ENCODE measurements at places on chromosomes 2 and 18.
A peak's percentile ranks its signal among the peaks of the same experiment; 100 is the strongest.

- DNase-seq: no peak
These were observed 100.1 kb upstream of the ARHGAP15 start for GRCh38 chr2:143029141-143029540.

- DNase-seq: no peak
These were observed 3.2 kb downstream of the NOTO start for GRCh38 chr2:73205611-73206010.

- no peak for DNase-seq
These were observed 48.8 kb downstream of the TCF7L1 start for GRCh38 chr2:85181844-85182456.

DNA sequence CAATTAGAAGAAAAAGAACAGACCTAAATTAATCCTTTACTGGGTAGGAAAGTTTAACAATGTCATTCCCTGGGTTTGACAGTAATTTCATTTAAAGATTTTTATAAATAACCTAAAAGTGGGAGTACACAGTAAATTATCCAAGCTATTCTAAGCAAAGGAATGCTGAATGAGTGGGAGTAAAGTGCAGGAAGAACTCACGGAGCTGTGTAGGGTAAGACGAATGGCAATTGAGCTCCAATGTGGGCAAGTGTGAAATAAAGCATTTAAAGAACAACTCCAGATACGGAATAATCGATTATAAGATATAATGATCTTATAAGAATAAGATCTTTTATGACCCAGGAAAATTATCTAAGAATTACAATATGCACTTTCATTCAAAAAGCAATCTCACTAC lies 93.2 kb downstream of the LRRTM4 start:
- DNase-seq: no peak

DNA sequence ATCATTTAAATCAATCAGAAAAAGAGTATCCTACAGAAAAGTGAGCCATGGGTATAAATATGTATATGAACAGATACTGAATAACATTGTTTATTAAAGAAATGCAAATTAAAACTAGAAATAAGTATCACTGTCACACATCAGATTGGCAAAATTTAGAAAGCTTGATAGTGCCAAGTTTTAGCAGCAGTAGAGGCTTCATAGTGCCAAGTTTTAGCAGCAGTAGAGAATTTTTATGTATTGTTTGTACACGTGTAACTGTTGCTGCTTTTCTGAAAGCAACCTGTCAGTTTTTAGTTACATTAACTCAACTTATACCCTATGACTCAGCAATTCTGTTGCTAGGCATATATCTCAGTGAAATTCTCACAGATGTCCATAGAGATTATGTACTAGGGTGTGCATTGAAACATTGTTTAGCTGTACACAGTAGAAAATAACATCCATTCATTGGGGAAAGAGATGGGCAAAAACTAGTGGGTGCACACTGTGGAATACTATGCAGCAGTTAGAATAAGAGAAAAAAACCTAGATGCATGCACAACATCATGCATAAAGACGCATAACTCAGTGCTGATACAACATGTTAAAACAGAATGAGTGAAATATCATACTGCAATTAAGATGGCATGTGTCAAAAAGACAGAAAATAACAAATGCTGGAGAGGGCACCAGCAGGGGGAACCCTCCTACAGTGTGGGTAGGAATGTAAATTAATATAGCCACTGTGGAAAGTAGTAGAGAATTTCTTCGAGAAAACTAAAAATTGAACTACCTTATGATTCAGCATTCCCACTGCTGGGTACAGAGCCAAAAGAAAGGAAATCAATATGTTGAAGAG lies 294.5 kb upstream of the NT5C1B start:
- no peak for DNase-seq

DNA sequence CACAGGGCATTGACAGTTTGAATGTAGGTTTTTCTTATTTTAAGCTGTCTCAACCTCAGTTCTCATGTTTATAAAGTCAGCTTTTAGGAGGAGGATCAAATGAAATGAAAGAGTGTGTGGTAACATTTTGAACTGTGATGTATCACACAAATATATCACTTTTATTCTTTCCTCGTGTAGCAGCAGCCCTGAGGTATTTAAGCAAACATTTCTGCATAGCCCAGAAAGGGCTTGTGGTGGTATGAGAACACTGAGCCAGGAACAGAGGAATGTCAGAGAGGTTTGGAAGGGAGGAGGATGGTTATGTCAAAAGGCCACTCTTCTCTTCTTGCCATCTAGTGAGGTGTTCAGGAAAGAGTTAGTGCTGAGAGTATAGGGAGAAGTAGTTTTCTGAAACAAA lies 150.2 kb downstream of the PARD3B start:
- no peak for DNase-seq

DNA sequence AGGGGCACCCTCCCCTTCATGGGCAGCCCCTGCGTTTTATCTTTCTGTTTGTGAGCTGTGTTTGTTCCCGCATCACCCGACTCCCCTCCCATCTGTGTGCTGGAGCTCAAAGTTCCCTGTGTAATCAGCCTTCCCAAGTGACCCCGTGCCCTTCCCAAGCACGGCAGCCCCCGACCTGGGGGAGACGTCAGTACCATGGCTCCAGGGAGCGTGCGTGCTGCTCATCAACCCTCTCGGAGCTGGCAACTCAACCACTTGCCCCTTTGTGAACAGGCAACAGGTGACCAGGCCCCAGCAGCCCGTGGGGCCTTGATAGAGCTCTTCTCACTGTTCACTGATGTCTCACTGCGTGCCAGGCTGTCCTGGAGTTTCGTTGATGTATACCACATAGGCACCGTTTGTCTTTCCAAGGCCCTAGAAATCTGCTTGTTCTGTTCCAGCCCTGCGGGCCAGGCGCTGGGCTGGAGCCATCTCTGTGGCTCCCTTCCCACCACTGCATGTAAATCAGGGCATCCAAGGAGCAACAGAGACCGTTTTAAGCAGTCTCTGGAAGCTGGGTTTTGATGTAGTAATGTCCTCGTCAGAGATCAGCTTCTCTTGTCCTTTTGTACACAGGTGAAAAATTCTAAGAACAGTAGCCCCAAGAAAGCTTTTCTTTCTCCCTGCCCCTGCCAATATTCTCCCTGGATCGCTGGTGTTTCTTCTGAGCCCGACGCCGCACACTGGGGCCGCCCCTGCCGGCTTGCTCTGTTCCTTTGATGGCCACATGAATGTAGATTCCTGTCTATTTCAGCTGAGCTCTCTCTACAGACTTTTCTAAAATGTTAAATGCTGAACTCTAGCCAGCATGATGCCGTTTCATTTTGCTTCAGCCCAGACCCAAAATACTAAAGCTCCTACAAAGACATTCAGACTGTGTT lies 107.0 kb upstream of the PTPRM start:
- DNase-seq: peak; percentile 6

DNA sequence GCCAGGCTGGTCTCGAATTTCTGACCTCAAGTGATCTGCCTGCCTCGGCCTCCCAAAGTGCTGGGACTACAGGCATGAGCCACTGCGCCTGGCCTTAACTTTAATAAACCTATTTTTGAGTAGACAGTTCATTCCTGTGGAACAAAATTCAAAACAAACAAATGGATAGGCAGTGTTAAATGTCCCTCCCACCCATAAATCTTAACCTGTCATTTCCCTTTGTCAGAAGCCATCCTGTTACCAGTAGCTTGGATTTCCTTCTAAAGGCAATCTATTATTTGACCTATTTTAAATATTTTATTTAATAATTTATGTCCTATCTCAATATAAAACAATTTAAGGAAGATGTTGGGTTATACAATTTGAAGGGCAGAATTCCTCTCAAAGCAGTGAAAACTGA lies 6.6 kb upstream of the C2orf72 start:
- no peak for DNase-seq

GRCh38 chr2:162475661-162476060 lies 131.7 kb downstream of the GCA start:
- DNase-seq: no peak

DNA sequence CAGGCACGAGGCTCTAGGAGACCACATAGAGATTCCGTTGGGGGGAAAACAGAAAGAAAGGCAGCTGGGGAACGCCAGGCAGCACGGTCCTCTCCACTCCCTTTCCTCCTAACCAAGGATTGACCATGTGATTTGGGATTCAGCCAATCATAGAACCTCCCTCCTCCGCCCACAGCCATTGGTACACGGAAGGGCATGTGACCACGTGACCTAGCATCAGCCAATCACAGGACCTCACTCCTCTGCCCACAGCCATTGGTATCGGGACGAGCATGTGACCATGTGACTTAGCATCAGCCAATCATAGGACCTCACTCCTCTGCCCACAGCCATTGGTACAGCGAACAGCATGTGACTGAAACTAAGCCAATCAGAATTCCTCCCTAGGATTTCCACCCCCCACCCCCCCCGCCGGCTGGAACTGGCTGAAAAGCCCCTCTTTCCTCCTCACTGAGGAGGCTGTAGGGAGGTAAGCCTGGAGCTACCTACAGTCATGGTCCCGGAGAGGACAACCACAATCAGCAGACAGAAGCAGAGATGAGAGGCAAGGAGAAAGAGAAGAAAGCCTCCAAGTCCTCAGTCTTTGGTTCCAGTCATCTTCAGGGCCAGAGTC lies 7.6 kb downstream of the SERPINE2 start:
- no peak for DNase-seq

- no peak for DNase-seq
These were observed 155.1 kb upstream of the FSHR start for GRCh38 chr2:49309461-49309860.

GRCh38 chr2:202178346-202178958 lies 59.9 kb downstream of the SUMO1 start:
- peak; percentile 83 for DNase-seq

GRCh38 chr2:143505542-143505941 lies 376.3 kb downstream of the ARHGAP15 start:
- no peak for DNase-seq

- no peak for DNase-seq
These were observed 18.6 kb downstream of the HIBCH start for GRCh38 chr2:190301032-190301431.

DNA sequence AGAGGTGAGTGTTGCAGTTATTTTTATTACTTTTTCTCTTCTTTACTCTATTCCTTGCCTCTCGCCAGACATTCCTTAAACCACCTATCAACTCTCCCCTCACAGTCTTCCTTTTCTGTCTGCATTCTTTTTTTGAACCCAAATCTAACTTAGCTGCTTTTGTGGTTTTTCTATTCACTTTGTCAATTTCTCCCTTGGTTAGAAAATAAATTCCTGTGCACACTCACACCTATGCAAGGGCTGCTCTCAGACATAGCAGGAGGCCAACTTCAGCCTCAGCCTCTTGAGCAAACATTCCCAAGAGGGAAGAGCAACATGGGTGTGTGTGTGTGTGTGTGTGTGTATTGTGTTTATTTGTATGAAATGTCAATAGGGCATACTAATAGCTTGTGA lies 808.6 kb downstream of the RNF144A start:
- DNase-seq: no peak

- DNase-seq: no peak
These were observed 134.2 kb upstream of the NOL4 start for GRCh38 chr18:34358923-34359322.

DNA sequence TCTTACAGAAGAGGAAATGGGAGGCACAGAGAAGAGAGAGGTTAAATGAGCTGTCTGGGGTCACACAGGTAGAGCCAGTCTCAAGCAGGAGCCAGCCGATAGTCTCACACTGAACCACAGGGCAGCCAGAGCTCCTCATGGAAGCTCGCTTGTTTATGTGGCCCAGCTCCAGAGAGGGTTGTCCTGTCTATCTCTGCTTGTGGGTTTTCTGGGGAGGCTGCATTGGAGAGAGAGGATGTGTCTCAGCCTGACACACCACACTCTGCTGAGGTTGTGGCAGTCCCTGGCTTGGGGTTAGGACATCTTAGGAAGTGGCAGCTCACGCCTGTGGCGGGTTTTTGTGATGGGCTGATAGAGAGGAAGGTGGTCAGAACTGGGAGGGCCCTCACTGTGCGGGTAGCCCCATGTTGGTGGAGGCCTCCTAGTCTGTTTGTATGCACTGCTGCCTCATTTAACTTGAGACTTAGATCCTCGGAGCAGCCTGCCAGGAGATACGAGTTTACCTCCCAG lies 52.3 kb downstream of the TCF7L1 start:
- no peak for DNase-seq

DNA sequence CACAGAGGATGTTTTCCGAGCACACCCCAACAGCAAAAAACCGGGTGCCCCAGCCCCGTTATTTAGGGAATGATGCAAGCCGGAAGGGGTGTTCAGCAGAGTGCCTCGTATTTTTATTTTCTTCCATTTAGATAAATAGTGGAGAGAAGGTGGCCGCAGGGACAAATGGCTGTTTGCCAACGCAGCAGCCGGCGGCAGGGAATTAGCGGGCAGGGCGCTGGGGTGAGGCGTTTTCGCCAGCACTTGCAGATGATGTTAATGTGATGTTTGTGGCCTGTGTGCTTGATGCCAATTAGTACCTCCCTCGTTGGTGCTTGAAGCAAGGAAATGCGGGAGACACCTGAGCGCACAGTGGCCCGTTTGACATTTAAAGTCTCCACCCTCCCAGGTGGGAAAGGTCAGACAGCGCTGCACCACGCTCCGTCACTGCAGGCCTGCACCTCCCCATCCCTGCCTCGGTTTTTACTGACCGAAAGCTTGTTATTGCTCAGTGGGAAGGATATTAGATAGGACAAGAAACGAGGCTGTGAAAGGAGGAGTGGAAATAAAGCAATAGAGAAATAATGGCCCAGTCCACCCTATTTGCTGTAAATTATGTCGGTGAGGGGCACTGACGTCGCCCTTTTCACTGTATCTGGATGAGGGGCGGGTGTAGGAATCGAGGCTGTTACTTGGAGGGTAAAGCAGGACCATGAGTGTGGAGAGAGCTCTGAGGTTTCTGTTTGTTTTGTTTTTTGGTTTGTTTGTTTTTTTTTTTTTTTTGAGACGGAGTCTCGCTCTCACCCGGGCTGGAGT lies 39.1 kb downstream of the NFATC1 start:
- no peak for DNase-seq

DNA sequence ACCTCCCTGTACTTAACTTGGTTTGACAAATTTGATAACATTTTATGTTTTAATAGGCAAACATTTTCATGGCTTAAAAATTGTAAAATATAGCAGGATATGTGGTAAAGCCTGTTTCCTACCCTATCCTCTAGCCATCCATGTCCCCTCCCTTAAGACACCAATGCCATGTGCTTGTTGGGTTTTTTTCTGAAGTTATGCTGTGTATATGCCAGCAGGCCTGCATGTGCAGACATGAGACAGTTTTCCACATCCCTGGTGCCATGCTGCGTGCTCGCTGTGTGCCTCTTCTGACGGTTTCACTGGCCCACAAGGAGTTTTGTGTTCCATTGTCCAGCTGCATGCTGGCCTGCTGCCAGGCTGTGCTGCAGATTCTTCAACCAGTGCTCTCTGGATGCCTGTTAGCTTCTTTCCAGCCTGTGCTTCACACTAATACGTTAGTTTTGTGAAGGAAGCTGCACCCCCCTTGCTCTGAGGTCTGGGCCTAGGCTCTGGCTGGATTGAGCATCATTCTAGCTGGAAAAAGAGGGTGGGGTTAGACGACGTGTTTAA lies 16.9 kb downstream of the INPP4A start:
- DNase-seq: peak; percentile 52

DNA sequence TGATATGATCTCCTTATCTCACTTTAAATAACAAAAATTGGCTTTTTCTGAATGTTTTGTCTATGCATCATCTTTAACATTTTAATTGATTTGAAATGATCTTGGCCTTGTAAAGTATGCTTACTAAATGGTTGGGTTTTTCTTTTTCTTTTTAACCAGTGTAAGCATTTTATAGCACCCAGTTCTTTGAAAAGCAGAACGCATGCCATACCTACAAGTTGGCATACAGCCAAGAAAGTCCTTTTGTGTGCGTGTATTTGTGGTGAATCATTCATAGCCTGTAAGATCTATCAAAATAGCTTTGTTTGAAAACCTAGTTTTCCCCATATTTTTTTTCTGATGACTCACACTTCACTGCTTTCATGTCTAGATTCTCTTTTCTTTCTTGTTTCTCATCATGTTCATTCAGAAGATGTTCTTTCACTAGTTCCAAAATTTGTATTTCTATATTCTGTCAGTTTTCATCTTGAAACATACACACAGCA lies 4.1 kb upstream of the VRK2 start:
- no peak for DNase-seq

All from G401 (cell line).